ENCODE measurements at places on chromosomes 2 and 18.

DNA sequence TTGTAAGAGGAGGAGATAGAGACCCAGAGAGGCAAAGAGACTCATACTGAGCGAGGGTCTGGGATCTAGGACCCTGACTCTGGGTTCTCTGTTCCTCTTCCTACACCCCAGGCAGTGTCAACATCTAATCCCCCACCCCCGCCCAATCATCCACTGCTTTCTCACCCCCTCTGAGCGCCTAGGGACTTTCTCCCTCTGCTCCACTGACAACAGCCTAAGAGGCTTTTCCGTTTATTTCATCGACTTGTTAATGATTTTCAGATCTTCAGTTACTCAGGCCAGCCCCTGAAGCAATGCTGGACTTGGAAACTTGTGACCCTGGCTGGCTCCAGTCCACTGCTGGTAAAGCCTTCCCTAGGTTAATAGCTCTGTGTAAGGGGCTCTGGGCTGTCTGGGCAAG lies 65.1 kb downstream of the TFCP2L1 start:
- no peak for DNase-seq

DNA sequence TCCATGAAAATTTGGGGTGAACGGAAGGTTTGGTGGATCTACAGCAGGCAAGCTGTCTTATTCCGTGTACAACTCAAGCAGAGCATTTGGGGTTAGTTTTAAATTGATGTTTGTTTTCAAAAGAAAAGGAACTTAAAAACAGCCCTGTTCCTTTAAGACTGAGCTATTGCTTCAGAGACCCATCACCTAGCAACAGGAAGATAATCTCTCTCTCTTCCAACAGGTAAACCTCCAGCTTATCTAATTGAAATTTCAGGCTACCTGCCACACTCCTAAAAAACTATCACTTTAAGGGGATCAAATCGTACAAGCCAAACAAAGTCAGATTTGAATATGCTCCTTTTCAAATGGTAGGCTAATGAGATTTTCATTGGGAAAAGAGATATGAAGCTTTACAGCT lies 101.8 kb downstream of the RNF152 start:
- no peak for DNase-seq

DNA sequence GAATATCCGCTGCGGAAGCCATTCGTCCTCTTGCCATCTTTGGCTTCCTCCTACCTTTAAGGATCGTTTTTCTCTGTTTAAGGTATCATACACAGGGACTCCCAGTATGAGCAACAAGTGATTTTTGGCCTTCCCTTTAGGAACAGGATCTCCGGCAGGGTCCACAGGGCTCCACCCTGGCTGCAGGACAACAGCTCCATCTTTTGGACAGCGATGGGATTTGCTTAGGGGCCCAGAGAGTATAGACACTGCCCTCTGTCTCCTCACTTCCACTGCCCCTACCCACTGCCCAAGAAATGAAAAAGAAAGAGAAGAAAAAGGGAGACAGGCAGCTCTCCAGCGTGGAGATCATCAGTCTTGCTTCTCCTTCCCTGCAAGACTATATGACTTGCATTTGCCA lies 224.5 kb downstream of the UXS1 start:
- DNase-seq, result no peak

- DNase-seq, result no peak
Observed at GRCh38 chr2:204452464-204453023, 92.7 kb upstream of the PARD3B start.

GRCh38 chr18:54964741-54965140 lies 5.5 kb upstream of the CCDC68 start:
- no peak for DNase-seq

DNA sequence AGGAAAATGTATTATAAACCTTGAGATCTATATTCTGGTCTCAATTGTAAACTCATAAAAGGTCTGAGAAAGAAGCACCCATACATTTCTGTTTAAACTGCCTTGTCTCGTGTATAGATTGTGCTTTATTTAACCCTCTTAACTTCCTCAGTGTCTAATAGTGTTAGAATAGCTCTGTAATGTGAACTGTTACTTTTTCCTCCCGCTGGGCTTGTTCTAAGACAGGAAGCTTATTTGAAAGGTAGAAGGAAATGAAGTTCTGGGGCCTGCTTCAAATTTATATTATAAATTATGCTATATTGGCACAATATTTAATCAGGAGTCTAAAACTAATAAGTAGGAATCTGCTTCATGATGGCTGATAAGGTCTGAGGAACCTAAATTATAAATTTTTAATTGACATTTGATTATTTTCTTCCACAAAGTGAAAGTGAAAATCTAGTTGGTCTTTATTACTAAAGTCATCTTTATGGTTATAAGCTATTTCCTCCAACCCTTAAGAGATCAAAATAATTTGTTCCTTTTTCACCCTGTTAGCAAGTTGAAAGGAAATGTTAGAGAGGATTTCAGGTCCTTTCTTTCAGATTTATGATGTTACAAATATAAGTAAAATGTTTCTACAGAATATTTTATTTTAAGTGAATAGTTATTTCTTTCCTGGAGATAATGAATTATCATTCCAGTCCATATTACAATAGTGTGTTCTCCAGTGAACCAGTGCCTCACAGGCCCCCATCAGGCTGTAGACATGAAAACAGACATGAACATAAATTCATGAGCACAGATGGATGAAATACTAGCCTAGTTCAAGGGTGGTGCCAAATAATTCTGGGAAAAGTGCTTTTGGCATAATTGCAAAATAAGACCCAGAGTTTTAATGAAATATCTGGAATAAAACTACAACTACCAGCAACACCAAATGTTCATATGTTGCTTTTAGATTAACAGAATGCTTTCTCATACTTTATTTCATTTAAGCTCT lies 7.9 kb downstream of the MFSD6 start:
- no peak for DNase-seq

DNA sequence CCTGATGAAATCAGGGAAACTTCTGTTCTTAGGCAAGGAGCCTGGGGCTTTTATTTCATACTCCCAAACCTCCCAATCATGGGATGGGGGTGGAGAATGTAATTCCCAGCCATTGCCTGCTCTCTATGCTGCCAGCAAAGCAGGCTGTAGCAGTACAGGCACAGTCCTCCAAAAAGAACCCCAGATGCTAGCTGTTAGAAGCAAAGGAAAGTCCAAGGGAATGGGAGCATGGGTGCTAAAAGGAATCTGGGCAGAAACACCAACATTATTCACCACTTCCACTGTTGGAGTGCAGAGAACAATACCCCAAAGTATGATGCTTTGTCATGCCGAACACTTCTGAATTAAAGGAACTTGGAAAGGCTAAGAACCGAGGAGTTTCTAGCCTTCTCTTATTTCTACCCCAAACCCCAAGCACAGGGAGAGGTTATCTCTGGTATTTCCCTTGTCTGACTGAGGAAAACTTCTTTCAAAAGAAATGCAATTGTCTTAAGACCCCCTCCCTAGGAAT lies 24.7 kb downstream of the MDH1 start:
- DNase-seq, result no peak

DNA sequence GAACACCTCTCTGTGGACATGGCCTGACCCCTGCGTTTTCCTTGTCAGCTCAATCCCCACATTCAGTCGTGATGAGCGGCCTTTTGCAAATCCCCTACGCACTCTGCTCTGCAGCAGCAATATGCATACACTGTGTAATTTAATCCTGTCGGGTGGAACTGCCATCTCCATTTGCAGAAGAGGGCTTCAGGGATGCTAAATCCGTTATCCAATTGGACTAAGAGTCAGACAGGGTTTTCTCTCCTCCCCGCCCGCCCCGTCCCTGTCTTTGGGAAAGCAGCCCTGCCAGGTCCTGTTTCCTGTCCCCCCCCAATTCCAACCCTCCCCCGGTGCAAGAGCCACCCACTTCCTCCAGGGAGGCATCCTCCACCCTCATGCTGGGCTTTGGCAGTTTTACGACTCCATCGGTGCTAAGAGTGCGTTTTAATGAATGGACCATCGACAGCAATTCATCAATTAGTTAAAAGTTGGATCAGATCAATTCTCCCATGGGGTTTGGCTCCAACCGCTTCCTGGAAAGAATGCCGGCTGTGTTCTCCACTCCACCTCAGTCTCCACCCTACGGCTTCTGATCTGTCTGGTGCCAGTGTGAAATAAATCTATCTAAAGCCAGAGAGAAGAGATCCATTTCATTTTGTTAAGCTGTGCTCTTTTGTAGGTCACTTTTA lies 53.5 kb upstream of the ASAP2 start:
- no peak for DNase-seq

DNA sequence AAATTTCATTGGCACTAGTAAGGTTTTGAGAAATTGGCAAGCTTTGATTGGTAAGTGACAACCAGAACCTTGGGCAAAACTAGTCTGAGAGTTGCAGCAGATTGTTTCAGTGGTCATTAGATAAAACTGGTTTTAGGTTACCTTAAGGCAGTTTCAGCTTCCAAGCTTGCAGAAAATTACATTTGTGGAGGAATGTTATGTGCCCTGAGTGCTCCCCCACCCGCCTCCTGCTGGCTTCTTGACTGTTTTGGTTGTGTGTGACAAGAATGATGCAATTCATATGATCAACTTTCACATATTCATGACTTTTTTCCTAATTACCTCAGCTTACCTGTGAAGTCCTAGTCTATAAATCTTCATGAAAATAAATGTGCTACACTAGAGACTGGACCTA lies 599.5 kb upstream of the ZNF804A start:
- no peak for DNase-seq

- no peak for DNase-seq
Observed at GRCh38 chr2:236636714-236637470, 67.3 kb downstream of the ACKR3 start.

- no peak for DNase-seq
Observed at GRCh38 chr18:6434987-6435709, 20.4 kb upstream of the L3MBTL4 start.

- no peak for DNase-seq
Observed at GRCh38 chr2:217655651-217656050, 347.1 kb downstream of the TNS1 start.

- no peak for DNase-seq
Observed at GRCh38 chr2:38171208-38171855, 95.4 kb upstream of the CYP1B1 start.

DNA sequence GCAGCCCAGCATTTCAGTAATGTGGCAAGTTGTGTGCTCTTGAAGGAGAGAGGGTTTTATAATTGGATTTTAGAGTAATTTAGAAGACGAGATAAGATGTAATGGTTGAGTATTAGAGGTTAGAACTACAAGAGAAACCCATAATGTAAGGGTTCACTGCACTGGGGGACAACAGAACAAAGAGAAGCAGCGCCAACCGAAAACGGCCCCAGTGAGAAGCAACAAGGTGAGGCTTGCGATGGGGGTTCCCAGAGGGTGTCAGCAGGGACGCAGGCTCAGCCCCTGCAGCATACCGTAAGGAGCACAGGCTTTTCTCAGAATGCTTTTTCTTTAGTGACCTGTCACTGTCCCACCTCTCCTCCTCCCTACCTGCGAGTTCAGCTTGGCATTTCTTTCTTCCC lies 183.9 kb upstream of the ETAA1 start:
- DNase-seq, result no peak

DNA sequence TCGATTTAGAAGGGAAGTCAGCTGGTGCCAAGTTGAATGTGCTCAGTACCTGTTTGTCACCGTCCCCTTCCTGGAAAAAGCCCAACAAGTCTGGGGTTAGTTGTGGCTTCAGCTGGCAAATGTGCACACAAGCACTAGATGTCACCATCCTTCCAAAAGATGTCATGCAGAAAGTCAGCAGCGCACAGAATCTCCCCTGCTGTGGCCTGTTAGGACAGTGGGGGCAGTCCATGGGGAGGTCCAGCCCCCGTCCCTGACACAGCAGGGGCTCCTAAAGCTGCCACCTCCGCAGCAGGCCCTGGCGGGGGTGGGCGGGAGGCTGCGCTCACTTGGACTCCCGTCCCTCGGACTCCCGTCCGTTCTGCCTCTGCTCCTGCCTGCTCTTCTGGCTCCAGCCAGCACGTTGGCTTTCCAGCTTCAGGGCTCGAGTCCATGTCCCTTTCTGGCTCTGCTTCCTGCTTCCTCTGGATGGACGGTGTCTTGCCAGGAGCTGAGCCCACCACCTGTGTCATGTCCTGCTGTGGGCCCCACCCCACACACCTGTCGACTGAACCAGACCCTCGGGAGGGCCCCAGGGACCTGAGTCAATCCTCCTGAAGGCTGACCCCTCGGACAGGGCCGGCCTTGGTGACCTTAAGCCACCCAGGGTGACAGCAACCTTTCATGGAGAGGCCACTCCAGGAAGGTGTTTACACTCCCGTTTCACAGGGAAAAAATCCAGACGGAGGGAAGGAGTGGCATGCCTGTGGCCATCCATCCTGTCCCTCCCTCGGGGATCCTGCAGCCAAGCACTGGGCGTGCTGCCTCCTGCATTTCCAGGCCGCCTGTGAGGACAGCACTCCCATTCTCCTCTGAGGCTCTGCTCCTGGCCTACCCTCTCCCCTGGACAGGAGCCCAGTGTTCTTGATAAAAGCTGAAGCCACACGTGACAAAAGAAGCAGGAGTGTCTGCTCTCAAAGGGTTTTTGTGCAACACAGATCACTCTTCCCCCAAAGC lies 8.5 kb downstream of the RAB17 start:
- DNase-seq, result no peak

DNA sequence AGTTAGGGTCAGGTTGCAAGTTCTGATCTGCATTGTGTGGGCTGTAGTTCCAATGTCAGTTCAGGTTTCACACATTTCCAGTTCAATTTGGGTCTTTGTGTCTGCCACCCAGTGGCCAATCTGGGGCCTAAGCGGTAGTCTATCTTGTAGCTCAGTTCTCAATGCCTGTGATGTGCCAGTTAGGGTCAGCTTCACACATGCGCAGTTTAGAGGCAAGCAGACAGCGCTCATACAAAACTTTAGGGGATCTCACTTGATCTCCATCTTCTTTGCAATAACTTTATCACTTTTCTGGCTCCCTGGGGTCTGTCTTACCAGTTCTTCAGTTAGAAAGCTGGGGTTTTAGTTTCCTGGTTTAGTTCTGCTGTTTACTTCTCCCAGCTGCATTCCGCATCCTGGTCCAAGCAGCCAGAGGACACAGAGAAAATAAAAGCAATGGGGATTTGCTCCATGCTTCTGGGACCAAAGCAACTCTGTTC lies 11.0 kb upstream of the ZNF24 start:
- no peak for DNase-seq

DNA sequence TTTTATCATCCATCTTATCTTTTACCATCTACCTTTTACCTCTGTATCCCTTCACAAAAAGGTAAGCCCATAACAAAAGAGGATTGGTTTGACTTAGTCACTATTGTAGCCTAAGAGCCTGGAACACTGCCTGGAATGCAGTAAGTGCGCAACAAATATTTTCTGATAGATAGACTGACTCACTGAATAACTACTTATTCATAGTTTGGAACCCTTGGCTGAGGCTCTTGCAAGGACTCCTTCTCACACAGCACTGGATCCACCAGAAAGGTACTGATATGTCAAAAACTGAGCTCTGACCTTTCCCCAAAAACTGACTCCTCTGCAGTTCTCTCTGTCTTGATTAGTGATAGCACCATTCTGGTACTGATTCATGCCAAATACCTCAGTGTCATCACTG lies 426.7 kb downstream of the SETBP1 start:
- DNase-seq, result no peak

GRCh38 chr18:68713131-68713530 lies 1.8 kb downstream of the TMX3 start:
- no peak for DNase-seq

DNA sequence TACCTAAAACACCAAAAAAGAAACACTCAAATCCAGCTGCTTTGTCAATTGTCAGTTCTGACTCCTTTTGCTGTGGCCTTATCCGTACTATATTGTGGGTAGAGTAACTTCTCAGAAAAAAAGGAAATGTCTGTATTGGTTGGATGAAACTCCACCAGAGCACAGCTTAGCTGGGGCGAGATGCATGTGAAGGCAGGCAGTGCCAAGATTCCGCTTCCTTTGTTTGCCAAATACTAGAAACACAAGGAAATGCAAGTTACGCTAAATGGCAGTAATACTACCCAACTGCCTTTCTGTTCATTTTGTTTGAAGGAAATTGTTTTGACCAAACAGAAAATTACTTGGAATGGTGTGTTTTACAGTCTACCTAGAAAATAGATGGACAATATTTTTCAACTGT lies 10.0 kb downstream of the KLF11 start:
- no peak for DNase-seq
